Foreskin fibroblast (primary cell): ENCODE measurements at places on chromosomes 12 and 14.
A peak's percentile ranks its signal among the peaks of the same experiment; 100 is the strongest.

GRCh38 chr14:59566725-59567124, 9.9 kb downstream of the CCDC175 start:
- DNase-seq = no peak

DNA sequence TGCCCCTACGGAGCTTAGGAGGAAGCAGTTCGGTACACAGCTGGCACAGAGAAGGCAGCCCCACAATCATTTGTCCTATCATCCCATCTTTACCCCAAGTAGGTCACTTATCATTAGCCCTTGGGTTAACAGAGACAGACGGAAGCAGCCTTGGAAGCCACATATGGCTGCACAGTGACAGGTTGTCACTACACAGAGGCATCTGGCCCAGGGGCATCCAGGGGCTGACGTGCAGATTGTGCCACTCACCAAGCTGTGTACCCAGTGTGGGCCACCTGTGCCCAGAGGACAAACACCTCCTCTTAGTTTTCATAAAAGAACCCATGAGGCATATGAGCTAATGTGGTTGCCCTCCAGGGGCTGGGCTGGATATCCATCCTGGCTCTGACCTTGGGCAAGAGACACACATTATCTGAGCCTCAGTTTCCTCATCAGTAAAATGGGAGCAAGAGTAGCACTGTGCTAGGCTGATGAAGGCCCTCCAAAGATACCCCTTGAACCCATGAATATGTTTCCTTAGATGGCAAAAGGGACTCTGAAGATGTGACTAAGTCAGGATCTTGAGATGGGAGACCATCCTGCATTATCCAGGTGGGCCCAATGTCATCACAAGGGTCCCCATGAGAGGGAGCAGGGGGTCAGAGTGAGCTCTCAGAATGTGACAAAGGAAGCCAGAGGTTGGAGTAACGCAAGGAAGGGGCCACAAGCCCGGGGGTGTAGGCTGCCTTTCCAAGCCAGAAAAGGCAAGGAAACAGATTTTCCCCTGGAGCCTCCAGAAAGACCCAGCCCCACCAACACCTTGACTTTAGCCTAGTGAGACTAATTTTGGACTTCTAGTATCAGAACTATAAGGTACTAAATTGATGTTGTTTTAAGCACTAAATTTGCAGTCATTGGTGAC, 64.6 kb downstream of the C14orf132 start:
- DNase-seq = no peak

- no peak for DNase-seq
These were observed 78.0 kb downstream of the TTC6 start for GRCh38 chr14:37673439-37673838.

DNA sequence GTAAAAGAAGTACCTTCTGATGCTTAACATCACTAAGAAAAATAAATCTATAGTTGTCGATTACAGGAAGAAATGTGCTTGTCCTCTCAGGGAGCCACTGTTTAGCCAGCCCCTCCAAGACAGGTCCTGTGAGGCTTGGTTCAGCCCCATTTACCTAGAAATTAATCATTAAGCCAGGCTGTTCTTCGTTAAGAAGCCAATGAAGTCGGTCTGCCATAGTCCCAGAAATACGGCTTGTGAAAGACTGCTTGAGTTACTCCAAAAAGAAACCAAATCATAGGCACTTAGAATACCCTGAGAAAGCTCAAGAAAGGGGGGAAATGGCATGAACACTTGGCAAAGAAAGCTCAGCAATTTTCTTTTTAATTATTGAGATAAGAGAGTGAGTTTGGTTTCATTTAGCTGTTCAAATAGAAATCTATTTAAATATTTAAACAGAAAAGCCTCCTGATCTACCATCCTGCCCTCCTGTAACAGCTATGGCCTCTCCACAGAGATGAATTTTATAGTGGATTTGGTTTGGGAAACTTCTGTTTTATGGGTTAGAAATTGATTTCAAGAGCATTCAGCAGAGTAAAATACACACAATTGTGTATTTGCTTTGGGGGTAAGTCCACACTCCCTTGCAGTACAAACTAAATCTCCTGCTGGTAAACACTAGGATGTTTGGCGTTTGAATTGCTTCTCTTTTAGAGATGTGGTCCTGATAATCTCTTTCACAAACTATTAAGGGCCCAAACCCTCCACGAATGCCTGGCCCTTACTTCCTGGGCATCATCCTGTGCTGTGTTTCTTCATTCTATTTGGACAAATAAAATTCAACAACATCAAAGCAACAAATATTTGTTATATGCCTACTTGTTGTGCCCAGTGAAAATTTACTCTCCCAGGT, 234.4 kb downstream of the SEC23A start:
- no peak for DNase-seq

GRCh38 chr12:42086031-42086430, 58.6 kb downstream of the GXYLT1 start:
- DNase-seq = peak; percentile 60

DNA sequence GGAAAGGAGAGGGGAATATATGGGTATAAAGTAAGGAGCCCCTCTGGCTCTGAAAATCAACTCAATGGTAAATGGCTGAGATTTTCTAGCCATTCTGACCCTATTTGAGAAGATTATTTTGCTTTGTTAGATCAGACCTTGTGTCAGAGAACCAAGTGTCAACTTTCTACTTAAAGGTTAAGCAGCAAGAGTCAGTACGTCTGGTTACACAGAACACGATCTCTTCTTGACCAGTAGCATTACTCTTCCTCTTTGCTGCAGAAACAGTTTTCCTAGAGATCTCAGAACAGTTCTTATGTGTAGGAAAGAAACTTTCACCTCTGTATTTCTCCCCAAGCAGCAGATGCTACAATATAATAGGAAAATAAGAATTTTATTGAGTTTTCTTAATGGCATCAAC, 47.4 kb upstream of the BTG1 start:
- no peak for DNase-seq

DNA sequence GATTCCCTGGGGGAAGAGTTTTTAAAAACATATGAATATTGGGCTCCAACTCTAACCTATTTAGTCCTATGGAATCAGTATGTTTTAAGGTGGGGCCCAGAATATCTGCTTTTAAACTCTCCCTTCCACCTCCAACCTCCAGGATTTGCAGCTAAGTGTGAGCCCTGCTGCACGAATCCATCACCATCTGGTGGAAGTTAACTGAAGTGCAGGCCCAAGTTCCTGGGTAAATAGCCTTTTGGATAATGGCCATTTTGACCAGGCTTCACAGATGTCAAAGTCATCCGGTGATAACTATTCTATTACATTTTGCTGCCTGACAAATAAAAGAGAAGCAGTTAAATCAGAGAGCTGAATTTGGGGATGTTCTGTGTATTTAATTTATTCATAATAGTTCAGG, 58.1 kb upstream of the RMST start:
- DNase-seq = no peak

DNA sequence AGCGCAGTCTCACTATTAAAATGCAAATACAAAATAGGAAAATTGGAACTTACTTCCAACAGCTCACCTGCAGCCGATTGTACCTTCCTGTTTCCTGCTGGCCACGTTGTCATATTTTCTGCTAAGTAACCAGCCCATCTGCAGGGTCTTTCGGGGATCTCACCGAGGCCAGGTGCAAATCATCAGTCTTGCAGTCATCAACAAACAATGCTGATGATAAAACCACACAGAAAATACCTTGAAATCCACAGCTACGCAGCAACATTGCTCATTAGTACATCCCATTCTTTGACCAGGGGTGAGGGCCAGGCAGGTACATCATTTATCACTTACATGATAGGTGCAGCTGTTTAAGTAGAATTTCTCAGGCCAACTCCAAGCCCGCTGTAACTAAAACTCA, 406.9 kb downstream of the TMEM121 start:
- no peak for DNase-seq

DNA sequence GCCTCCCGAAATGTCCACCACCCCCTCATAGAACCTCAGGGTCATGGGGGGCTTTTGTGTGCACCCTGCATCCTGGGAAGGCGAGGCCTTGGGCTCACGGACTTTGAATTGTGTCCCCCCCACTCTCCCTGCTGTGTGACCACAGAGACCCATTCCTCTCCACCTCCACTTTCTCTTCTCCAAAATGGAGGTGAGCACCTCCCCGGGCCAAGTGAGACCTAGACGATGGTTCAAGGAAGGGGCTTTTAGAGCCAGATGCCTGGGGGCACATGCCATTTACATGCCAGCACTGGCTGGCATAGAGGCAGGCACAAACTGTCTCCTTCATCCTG, 33.5 kb downstream of the CYP46A1 start:
- DNase-seq = no peak

DNA sequence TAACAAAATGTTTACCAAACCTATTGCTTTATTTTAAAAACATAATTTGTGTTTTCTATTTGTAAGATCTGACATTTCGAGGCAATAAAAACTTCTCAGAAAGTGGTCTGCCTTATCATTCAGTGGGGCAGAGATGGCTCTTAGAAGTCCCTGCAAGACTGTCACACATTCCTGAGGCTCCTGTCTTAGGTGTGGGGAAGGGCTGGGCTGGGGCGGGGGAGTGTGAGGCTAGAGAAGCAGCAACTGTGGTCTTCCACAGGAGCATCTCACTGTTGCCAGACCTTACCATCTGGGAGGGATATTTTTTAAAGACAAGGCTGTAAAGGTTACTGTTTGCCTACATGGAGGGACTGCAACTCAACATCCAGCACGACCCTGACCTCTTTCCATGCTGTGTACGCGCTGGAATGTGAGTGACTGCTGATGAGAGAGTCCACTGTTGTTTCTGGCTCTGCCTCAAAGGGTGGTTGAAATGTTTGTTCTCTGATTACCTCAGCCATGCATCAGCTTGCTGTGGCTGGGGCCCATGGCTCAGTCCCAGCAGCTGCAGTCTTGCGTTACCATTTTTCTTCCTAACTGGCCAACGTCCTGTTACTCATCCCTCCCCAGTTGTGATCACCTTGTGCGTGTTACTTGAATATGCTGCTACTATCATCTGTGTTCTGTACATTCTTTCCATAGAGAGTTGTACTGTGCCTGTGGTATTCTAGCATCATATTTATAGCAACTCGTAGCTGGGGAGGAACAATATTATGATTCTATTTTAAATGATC, 12.4 kb downstream of the ERG28 start:
- DNase-seq = peak; percentile 99

DNA sequence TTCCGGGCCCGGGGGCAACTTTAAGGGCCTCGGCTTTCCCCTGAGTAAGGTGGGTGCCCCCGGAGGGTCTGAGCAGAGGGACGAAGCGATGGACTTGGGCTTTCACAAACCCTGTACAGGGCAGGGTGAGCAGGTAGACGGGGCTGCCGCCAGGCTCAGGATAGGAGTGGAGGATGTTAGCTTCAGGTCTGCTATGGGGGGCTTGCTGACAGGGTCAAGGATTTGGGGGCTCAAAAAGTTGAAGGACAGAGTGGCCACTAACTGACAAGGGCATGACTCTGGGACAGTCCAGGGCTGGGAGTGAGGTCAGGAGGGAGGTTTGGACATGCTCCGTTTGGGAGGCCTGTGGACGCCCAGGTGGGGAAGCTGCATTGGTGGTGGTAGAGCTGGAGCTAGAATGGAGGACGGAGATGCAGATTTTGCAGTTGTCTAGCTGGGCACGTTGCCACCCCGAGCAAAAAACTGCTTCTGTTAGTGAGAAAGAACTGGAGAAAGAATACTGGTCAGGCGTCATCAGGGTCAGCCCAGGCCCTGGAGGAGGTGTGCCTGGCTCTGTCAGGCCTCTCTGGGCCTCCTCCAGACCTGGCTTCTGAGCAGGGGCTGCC, 113.3 kb downstream of the ADGRD1 start:
- no peak for DNase-seq

- no peak for DNase-seq
These were observed 378.9 kb downstream of the TMTC2 start for GRCh38 chr12:83065562-83065961.

DNA sequence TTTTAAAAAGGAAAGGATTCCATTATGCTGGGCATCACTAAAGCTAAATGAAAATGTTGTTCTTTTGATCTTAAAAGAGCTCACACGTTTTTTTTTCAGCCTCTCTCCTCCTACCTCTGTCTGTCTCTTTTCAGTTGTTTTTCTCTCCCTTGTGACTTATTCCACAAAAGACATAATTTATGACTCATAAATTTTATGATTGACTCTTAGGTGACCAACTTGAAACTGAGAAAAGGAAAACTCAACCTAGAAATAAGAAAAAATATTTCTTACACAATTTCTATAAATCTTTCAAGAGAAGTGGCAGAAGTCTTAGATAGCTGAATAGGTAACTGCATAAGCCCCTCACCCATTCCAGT, 227.7 kb upstream of the DDHD1 start:
- no peak for DNase-seq

DNA sequence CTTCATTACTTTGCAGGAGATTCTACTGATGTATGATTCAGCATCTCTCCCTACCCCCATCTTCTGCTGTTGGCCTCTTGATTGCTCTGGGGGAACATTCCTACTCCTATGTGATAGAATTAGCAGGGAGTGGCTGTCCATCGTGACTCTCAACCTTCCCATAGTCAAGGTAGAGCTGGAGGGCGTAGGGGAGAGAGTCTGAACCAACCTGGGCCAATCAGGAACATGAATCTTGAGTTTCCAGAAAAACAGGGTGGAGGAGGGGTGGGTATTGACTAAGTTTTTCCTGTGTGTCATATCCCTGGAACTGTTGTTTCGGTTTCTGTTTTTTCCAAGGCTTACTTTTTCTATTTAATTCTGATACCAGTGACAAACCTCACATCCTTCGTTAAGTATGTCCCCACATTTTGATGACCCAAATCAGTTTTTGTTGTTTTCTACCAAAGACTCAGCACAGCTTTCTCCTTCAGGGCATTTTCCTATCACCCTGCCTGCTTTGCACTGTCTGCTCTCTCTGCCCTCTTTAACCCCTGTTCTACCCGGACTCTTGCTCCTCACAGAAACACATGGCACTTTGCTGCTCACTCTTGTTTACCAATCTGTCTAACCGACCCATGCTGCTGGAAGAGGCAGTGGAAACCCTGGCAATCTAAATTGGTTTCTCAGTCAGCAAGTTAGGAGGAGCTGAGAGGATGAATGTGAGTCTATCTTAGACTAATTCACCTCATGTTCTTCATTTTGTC, 1428.3 kb downstream of the AACS start:
- no peak for DNase-seq

- DNase-seq = no peak
These were observed 280.8 kb downstream of the C12orf75 start for GRCh38 chr12:105611340-105611739.

GRCh38 chr12:90683871-90684270, 271.1 kb downstream of the CCER1 start:
- DNase-seq = no peak

- peak; percentile 60 for DNase-seq
These were observed 1.4 kb downstream of the AKT1 start for GRCh38 chr14:104794099-104794498.

DNA sequence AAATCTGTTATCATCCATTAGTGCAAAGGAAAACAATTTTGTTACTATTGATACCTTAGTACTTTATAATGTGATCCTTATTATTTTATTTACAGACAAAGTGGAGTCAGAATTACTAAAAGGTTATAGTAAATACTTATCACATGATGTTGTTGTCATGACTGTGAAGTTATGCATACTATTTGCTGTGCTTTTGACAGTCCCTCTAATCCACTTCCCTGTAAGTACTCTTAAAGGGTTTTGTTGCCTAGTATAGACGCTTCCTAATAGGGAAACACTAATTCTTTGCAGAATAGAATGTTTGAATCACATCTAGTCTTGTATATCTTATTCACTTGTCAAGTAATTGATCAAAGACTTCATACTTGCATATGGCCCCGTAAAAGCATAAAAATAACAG, 69.4 kb downstream of the SLC38A6 start:
- DNase-seq = no peak

- no peak for DNase-seq
These were observed 38.7 kb downstream of the LGR5 start for GRCh38 chr12:71478270-71478669.
